ENCODE measurements at places on chromosomes 6 and 20.
A peak's percentile ranks its signal among the peaks of the same experiment; 100 is the strongest.

GRCh38 chr6:148221196-148221979 lies 121.2 kb upstream of the SASH1 start:
- no peak for DNase-seq

DNA sequence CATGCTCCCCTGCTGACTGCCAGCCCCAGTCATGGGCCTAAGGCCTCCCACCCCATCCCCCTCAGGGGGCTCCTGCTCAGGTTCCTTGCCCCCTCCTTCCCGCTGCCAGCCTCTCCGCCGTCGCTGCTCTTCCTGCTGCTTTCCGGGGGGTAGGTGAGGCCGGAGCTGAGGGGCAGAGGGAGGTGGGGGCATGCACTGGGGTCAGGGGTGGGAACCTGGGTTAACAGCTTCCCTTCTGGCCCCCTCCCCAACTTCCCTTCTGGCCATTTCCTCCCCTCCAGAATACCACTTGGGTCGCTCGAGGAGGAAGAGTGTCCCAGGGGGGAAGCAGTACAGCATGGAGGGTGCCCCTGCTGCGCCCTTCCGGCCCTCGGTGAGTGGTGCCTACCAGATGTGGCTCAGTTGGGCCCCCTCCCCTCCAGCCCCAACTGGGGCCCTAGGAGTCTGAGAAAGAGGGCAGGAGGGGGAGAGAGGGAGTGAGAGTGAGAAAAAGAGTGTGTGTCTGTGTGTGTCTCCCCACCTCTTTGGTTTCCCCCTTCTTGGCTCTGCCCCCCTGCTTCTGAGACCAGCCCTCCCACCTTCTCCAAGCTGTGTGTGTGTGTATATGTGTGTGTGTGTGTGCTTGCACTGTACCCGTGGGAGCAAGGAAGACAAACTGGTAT lies 12.1 kb downstream of the SYNGAP1 start:
- DNase-seq: no peak

- no peak for DNase-seq
Observed at GRCh38 chr20:22001886-22002285, 296.4 kb downstream of the PAX1 start.

DNA sequence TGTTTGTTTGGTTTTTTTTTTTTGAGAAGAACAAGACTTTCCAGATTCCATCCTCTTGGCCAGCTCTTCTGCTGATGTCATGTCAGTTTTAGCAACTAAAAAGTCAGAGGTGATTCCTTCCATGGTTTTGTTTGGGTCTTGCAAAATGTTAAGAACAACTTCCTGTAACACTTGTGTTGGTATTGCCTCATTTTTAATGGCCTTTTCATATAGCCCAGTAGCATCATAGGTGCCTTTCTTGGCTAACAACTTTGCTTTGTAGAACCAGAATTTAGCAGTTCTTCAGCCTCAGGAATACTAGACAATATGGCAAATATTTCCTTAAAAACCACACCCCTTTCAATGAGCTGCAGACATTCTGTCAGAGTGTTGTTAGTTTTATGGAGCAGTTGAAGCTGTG lies 99.5 kb upstream of the SIRPG start:
- no peak for DNase-seq

DNA sequence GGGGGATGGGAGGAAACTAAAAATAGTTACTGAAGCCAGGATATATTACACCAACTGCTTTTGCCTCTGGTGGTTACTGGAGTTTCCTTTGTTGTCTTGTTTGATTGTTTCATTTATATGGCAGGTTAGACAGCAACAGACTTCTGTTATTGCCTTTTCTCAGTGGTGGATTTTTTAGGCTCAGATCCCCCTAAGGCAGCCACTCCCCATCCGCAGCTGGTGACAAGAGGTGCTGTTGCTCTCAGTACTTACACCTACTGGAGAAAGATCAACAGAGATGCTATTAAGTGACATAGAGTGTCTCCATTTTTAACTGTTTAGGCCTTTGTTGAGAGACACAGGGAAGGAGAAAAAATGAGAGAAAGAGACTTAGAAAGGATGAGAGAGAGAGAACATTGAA lies 552.1 kb downstream of the PKHD1 start:
- no peak for DNase-seq

DNA sequence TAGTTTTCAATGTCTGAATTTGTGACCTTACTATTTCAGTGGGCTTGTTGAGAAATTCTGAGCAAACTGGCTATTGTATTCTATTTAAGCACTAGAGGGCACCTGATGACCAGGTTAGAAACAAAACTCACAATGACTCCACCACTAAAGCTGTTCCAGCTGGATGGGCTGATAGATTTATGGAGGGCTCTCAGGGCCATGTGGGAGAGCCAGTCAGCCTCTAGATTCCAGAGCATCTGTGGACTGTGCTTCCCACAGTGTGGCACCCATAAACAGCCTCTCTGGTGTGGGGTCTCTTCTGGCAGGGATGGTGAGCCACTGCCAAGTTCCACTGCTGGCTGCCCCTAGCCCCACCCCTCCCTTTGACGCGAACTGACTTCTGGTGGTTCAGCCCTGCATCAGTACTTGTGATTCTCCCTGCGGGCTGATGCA lies 29.2 kb downstream of the C6orf58 start:
- DNase-seq: no peak

DNA sequence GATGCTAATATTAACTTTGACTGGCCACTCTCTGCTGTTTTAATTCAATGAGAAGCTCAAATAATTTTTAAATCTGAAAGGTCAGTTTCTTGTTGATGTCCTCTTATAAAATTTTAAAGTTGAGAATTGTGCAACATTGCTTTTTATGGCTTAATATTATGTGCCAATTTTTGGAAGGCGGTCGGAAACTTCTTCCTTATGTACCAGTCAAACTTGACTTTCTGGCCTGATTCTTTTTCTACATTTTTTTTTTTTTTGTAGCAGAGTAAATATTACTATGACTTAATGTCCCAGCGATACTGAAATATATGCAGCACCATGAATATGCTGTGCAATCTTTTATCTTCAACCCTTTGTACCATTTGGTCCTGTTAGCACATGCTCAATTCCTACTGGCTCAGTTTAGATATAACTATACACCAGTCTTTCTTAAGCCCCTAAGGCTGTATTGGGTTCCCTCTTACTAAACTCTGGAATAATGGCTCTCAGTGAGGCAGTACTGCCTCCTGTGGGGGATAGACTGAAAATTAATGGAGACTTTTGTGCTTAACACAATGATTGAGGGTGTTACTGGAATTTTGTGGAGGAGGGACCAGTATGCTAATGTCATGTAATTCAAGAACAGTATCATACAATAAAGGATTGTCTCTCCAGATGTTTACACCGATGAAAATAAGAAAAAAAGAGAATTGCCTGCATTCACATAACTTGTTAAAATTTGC lies 156.4 kb upstream of the SYNCRIP start:
- DNase-seq: no peak

DNA sequence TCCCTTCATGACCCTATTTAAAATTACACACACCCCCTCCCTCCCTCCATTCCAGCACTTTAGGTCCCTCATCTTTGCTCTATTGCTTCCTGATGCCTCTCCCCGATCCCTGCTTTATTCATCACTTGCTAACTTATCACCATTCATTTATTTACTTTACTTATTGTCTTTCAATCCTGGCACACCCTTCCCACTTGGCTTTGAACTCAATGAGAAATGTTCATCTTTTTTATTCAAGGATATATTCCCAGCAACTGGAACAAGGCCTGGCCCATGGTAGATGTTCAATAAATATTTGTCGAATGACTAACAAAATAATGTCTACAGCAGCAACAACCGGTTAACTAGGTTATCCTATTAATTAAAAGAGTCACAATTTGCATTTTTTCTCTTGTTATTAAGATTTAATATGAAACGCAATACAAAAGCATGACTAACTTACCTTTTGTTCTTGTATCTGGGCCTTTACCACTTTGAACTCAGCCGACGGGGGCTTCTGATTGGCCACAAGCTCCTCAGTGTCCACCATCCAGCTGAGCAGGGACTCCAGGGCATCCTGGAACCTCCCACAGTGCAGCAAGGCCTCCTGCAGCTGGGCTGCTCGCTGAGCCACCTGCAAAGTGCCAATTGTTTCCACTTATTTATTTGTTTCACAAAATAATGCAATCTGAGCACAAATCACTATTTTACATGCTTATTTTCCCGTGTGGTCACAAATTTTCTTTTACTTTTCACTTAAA lies 107.8 kb downstream of the DST start:
- no peak for DNase-seq

- no peak for DNase-seq
Observed at GRCh38 chr6:124073820-124074587, 270.3 kb downstream of the NKAIN2 start.

GRCh38 chr6:152173957-152174356 lies 366.5 kb downstream of the ESR1 start:
- no peak for DNase-seq

GRCh38 chr20:56653211-56653610 lies 24.1 kb downstream of the TFAP2C start:
- DNase-seq: no peak

DNA sequence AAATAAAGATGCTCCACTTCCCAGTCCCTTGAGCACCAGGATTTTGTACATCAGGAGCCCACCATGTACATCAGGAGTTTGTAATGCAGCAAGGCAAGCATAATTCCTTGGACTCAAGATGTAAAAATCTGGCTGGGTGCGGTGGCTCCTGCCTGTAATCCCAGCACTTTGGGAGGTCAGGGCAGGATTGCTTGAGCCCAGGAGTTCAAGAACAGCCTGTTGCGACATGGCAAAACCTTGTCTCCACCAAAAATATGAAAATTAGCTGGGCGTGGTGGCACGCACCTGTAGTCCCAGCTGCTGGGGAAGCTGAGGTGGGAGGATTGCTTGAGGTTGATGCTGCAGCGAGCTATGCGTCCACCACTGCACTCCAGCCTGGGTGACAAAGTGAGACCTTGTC lies 16.1 kb upstream of the MAP1LC3A start:
- no peak for DNase-seq

- no peak for DNase-seq
Observed at GRCh38 chr6:163095401-163095800, 319.1 kb upstream of the QKI start.

GRCh38 chr6:151634336-151634720 lies 140.5 kb downstream of the CCDC170 start:
- DNase-seq: no peak

DNA sequence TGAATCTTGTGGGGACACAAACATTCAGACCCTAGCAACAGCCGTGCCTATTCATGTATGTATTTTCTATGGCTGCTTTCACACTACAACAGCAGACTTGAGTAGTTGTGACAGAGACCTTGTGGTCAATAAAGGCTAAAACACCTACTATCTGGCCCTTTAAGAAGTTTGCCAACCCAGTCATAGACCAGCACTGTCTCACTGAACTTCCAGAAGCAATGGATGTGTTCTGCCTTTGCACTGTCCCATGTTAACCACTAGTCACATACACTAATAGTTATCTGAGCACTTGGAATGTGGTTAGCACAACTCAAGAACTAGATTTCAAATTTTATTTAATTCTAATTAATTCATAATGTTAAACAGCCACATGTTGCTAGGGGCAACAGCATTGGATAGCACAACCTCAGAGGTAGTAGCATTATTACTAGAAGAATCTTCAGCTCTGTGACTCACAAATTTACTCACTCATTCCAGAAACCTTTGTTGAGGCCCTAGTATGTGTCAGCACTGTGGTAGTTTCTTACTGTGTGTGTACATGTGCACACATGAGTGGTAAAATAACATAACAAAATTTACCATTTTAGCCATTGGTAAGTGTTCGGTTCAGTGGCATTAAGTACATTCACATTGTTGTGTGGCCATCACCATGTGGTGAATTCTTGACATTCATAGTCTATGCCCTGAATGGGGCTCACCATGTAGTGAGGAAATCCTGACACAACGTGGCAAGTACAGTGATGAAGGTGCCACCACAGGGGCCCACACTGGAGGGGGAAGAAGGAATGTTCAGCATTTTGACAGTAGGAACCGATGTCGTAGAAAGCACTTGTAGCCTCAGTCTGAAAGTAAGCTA lies 107.3 kb downstream of the CEP57L1 start:
- no peak for DNase-seq

GRCh38 chr20:58075586-58076345 lies 152.7 kb downstream of the ANKRD60 start:
- peak; percentile 12 for DNase-seq

GRCh38 chr6:72553531-72554511 lies 68.0 kb upstream of the KCNQ5 start:
- DNase-seq: no peak

GRCh38 chr20:39800548-39800947 lies 838.4 kb downstream of the DHX35 start:
- DNase-seq: no peak

Measured in stimulated activated CD8-positive, alpha-beta memory T cell treated with anti-CD3 and anti-CD28 coated beads, Interleukin-4, amount 100 ng/mL, for 48 hours (primary cell).